Inflammatory macrophage (primary cell): ENCODE measurements at places on chromosomes 13 and 19.

DNA sequence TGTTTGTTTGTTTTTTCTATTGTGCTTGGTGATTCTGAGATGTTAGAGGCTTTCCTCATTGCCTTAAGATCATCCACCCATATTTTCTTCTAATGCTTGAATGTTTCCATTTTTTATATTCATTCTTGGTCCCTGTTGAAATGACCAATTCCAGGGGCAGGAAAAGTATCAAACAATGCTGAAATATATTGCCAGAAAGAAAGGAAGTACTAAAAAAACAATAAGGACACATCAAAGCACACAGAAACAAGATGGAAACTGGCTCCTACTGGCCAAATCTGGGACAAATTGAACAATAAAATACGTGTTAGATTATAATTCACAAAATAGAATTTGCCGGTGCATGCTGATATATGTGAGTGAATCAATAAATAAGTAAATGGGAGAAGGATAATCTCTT is 23.9 kb downstream of the ZDHHC20 start:
- no peak for DNase-seq

GRCh38 chr19:48913114-48913889 is 13.2 kb downstream of the NUCB1 start:
- no peak for DNase-seq

DNA sequence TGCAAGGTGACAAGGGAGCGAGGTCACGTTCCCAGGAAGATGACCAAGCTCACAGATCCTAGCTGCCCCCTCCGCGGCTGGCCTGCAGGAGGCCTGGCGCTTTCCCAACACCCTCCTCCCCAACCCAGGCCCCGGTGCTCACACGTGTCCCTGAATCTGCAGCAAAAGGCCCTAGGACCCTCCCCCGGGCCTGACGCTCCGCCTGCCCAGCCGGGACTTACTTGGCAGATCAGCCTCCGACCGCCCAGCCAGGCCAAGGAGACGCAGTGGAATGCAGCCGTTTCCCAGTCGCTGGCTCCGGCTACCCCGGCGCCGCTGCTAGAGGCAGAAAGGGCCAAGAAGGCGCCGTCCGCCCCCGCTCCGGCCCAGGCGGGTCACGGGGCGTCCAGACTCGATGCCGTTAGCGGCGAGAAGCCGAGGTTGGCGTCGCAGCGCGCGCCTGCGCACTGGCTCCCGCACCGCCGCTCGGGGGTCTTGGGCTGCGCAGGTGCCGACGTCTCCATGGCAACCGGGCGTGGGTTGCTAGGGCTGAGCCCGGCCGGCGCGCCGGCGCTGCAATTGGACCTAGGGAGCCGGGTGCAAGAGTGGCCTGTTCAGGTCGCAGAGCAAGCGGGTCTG is at the start of gene PNMA8A:
TSS of gene PNMA8A (minus strand) at position 448 of the 618 bp plus-strand sequence. CDS start 528 bp downstream, outside the sequence.
- DNase-seq = peak; percentile 17

GRCh38 chr13:95296326-95296925 is 4.8 kb downstream of the ABCC4 start:
- DNase-seq = peak; percentile 48

DNA sequence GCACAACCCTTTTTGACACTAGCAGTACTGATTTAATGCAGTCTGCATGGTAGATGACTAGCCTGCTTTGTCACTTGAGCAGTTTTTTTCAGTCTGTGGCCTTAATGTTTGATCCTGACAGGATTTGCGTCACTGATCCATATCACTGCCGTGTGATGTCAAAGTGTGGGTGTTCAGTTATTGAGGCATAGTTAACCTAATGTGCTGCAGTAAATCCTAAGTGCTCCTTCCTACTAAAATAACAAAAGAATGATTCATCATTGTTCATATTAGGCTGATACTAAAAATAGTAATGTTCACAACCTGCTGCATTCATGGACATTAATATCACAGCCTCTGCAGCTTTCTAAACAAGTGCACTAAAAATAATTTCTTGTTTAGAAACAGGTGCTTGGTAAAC is 121.9 kb upstream of the MLNR start:
- peak; percentile 64 for DNase-seq

- DNase-seq = no peak
Observed at GRCh38 chr13:69641773-69642172, 465.9 kb upstream of the ATXN8OS start.

- DNase-seq = no peak
Observed at GRCh38 chr13:91356919-91357612, 9.6 kb downstream of the MIR17HG start.

GRCh38 chr13:18962168-18962734 is 219.4 kb downstream of the TUBA3C start:
- DNase-seq = no peak

DNA sequence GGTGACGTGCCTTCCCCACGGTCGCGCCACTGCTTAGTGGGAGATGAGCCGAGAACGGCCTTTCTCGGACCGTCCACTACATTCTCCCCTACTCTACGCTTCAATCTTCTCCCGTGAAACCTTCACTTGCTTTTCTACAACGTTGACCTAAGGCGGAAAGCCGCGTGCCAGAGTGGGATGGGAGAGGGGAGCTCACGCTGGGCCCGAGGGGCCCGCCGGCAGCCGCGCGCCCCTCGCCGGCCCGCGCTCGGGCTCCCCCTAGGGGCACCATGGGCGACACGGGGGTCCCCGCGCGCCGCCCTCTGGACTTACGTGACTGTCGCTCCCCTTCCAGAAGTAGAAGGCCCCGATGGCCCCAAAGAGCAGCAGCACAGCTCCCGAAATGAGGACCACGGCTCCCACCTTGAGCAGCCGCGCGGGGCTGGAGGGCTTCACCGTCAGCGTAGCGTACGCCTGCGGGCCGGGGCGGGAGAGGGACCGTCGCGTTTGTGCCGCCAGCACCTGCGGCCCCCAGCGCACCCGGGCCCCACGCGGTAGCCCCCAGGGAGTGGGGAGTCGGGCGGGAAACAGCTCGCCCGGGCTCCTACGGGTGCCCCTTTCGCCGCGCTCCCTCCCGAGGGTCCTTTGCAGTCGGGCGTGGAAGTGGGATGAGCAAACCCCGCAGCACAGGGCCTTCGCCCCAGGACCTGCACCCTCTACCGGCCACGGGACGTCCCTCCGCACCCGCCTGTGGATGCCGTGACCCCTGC is 727 bp downstream of the CNMD start:
- no peak for DNase-seq

DNA sequence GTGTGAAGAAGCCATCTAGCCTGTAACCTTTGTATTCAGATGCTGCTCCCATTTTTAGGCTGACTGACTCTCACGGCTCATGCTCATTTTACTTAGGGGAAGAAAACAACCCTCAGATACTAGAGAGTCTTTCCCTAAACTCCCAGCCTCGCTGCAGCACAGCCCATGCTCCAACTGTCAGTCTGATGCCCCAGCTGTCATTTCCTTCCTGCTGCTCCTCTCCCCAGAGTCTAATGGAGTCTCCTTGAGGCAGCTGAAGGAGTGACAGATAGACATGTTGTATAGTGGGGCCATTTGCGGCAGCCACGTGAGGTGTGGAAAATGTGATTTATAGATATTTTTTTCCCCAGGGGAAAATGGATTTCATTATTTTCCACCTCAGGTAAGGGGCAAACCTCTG is 59.2 kb upstream of the OLFM4 start:
- DNase-seq = no peak

- no peak for DNase-seq
Observed at GRCh38 chr13:61275251-61275650, 140.4 kb downstream of the PCDH20 start.

DNA sequence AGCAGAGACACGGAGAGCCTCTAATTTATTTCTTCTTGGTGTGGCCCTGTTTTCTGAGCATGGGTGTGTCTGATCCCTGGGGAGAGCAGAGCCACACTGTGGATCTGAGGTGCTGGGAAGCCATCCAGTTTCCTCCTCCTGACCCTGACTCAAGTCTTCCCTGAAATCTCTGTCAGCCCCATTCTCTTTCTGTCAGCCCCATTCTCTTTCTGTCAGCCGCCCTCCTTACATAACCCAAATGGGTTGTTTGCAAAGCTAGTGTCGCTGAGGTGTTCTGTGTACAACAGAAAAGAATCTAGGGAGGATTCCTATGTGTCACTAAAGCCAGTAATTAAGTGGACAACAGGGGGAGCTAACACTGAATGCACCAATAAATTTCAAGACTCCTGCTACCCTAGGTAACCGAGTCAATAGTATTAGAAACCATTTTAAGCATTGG is 50.2 kb downstream of the LRCH1 start:
- no peak for DNase-seq

DNA sequence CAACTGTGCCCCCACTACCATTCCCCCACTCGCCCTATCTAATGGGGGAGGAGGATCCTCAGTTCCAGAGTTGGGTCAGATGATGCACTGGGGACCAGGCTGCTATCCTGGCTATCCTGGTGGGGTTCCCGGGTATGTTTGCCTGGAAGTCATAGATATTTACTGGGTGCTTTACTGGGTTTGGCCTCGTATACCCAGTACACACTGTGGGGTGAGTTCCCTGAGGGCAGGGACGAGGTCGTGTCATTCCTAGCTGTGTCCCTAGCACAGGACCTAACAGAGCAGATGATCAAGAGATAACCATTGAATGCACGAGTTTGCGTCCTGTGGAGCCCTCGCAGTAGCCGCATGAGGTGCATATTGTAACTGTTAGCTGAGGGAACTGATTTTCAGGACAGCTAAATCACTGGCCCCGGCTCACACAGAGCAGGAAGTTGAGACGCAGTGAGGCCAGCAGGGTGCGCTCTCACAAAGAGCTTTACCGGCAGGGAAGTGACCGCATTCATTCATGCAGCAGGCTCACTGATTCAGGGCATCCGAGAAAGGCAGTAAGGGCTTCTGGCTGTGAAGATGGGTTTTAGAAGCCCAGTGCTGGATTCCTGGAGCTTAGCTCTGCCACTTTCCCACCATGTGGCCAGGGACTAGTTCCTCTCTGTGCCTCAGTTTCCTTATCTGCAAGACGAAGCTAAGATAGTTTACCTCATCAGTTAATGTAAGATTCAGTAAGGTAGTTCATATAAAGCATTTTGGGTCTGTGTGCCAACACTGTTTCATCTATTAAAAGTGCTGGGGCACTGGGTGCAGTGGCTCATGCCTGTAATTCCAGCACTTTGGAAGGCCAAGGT is 6.0 kb downstream of the RUVBL2 start:
- peak; percentile 67 for DNase-seq
